ENCODE measurements at places on chromosomes 1 and 21. TPM values are rescaled to one million over a fixed set of nuclear protein-coding genes. Genes with fewer than 3 reads are reported as not detected.

- H3K4me3 ChIP-seq, result no peak overlapping the region
- H3K27ac ChIP-seq, result no peak overlapping the region
These were observed 167.3 kb upstream of the COA6 start for GRCh38 chr1:234205966-234206365.

Gene IFI16
- 11.2 TPM for total RNA-seq

Gene EFCAB14
- total RNA-seq, result 36.9 TPM

GRCh38 chr1:228897901-228898300 is 162.6 kb downstream of the RHOU start:
- no peaks in the 10 kb centered on the region for H3K27me3 ChIP-seq
- H3K27ac ChIP-seq, result no peak overlapping the region
- no peaks in the 10 kb centered on the region for H3K36me3 ChIP-seq
- H3K4me3 ChIP-seq, result no peak overlapping the region
- peaks cover 9% of the 10 kb centered on the region for H3K4me1 ChIP-seq

Gene PSMA5
- 8.9 TPM for total RNA-seq

Gene ZNF648
- not detected for total RNA-seq

Data from body of pancreas (tissue), 4 donors.